RCC 7860 (cell line): ENCODE measurements at places on chromosomes 2 and 18.

GRCh38 chr2:107001551-107001950, 115.6 kb upstream of the ST6GAL2 start:
- no peak for DNase-seq

DNA sequence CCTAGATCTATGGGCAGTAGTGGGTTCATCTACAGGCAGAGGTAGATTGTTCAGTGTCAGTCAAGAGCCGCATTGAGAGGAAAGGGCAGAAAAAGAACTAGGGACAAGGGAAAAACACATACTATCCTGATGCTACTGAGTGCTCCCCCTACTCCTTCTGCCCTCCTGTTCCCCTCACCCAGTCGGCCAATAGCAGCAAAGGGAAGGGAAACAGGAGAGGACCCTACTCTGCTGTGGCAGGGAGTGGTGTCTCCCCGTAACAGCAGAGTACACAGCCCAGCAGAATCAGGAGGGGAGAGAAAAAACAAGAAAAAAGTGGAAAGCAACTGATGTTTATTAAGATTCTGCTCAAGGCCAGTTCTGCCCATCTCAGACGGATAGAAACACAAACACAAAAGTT, 136.1 kb upstream of the CCDC150 start:
- DNase-seq = no peak

DNA sequence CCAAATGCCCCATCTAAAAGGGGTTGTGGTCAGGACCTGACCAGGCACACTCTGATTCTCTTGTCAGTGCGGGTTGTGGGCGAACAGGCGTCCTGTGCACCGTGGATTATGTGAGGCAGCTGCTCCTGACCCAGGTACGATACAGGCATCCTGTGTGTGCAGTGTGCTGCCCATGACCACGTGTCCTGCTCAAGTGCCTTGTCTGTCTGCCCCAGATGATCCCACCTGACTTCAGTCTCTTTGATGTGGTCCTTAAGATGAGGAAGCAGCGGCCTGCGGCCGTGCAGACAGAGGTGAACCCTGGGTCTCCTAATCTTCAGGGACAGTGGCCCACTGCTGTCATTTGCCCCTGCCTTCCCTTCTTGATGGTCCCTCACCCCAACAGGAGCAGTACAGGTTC, 14.6 kb downstream of the PTPN18 start:
- DNase-seq = no peak

DNA sequence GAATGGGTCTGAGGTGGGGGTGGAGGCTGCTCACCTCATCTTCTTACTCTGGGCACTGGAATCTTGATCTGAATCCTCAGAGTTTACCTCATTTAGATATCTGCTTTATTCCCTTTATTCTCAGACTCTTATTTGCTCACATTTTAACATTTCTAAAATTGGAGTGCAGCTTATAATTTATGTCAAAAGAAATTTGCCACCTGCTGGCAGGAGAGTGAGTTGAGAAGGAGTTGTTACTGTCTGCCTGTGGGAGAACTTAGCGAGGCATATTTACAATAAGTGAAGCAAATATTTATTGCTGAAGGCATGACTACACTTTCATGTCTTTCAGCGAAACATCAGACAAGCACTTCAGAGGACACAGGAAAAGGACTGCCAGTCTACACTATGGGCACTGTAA, 16.4 kb upstream of the KIAA2012 start:
- no peak for DNase-seq

GRCh38 chr2:163652751-163653150, 83.1 kb downstream of the FIGN start:
- no peak for DNase-seq

GRCh38 chr18:60555625-60556024, 183.1 kb upstream of the MC4R start:
- no peak for DNase-seq

DNA sequence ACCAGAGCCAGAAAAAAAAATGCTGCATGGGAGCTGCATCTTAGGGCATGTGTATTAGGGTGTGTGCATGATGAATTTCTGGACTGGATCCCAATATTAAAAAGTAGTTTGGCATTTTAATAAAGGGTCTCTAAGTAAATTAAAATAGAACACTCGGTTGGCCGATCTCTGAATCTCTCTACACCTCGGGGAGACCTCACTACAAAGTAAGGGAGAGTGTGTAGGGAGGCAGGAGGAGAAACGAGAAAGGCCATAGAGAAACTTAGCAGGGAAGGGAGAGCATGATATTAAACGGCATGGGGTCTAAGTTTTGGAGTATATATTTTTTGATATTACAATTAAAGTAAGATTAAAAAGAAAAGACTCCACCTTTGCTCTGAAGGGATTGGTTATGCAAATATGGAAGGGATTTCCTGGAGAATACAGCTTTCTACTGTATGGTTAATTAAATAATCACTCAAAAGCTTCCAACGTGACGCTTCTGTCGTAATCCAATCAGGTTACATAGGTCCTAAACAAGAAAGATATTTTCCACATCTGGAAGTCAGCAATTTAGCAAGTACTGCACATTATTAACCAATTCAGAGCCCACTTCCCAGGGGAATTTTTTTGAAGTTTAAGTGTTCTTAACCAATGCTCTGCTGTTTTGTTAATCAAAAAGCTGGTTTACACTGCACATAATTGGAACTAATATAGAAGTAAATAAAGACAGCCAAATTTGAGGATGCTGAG, 1.0 kb upstream of the ZEB2 start:
- DNase-seq = no peak
